Cerebellar cortex (tissue), 1 donor: ENCODE measurements at places on chromosomes 2 and 18.

DNA sequence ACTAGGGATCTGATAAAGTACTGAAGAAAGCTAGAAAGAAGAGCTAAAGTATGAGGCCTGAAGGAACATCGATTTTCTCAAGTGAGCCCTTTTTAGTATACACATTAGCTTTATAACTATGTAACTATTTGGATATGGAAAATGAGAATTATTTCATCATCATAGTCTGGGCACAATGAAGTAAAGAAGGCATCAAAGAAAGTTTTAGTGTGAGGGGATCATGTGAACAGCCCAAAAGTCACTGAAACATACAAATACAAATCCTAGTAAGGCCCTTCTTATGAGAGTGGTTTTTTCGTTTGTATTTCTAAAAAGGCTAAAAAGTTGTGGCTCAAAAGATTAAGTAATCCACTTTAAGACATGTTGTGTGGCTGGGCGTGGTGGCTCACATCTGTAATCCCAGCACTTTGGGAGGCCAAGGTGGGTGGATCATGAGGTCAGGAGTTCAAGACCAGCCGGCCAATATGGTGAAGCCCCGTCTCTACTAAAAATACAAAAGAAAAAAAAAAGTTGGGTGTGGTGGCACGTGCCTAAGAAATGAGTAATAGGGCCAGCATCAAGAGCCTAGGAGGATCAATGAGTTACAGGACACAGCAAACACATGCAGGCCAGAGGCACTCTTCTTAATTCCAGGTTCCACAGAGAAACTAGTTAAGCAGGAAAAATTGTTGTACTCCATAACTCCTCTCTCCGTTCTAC lies 61.9 kb downstream of the PUM2 start:
- DNase-seq, result no peak

DNA sequence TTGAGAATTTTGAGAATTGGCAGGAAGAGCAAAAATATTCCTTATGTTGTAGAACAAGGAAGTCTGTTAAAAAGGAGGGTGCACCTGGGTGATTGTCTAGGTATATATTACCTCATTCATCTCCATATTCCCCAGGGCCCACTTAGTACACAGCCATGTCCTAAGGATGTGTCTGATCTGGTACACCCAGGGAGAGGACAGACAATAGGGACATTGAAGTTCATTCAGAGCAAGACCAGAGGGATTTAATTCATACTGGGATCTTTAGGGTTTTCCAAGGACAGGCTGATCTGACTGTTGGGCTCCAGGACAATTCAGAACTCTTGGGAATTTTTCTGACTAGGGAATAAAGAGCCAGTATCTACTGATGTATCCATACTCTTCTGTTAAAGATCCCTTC lies 112.1 kb downstream of the PHLPP1 start:
- DNase-seq, result no peak

DNA sequence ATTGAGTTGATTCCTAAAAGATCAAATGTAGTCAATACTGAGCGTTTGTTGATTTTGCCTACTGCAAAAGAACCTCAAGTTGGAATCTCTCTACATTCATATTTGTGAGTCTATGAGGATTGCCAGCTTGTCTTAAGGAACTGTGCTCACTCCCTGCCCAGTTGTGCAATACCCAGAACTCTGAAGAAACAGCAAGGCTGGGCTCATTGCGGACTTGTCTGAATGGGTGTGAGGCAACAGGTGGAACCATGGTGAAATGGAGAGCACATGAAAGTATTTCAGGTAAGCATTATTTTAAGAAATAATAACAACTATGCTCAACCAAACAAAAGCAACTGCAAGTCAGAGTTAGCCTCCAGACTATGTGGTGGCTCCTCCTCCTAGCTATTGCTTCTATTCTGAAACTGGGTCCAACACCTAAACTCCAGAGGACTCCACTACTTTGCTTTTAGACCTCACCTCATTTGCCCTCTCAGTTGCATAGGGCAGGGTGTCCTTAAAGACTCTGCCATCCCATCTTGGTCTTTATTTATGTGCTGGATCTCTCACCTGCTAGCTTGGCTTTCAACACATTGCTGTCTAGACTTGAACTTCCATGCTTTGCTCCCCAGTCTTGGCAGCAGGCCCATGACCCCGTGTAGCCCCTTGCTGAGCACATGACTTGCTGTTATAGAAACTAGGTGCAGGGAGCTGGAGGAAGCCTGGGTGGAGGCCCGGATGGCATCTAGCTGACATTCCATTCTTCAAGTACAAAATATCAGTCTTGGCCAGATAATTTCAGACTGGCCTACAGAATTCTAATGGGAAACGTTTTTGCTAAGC lies 94.8 kb upstream of the ARL5A start:
- DNase-seq, result no peak

- peak; percentile 94 for DNase-seq
Measured at GRCh38 chr2:229980431-229981184, 58.3 kb downstream of the FBXO36 start.

GRCh38 chr2:50765146-50765545 lies 266.8 kb downstream of the NRXN1 start:
- DNase-seq, result no peak

- no peak for DNase-seq
Measured at GRCh38 chr2:129731907-129732629, 247.4 kb upstream of the RAB6C start.

DNA sequence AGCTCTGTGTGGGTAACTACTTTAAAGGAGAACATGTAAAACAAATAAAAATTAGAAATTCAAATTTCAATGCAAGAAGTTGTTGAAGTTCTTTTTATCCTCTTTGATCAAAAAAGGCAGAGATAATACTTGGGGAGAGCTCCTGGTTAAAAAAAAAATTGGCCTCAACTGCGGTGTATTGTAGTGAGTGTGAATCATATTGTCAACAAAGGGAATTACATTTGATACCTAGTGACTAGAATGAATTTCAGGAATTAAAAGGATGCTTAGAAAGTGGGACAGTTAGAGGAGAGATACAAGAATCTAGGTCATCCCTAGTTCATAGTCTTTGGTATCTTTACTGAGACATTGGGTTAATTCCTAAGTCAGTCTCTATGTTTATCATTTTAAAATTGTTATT lies 473.0 kb downstream of the CCDC85A start:
- DNase-seq, result no peak

DNA sequence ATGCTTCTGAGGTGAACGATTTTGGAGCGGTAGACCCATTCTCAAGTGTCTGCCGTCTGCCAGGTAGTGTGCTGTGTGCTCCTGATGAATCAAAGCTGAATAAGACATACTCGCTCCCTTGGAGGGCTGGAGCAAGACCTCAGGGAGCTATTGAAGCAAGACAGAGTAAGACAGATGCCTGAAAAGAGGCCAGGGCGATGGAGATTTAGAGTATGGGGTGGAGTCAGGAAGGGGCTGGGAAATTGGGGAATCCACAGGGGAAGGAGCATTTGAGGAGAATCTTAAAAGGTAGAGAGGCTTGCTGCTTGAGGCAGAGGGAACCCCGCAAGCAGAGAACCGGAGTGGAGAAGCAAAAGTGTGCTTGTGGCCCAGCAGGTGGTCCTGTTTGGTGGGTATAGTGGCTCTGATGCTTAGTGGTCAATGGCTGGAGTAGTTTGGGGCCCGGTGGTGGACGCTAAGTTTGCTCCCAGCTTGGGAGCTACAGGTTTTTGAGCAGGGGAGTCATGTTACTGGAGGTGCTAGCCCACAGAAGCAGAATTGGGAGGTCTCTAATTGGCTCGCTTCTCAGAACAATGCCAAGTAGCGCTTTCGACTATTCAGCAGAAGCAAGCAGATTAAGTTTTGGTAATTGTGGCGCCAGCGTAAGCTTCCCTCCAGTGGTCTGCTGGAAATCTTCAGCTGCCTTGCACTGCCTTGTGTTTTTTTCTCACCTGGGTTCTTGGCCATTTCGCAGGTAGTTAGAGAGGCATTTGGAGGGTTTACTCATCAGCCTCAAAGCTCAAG lies 2.0 kb downstream of the CNNM4 start:
- peak; percentile 55 for DNase-seq

DNA sequence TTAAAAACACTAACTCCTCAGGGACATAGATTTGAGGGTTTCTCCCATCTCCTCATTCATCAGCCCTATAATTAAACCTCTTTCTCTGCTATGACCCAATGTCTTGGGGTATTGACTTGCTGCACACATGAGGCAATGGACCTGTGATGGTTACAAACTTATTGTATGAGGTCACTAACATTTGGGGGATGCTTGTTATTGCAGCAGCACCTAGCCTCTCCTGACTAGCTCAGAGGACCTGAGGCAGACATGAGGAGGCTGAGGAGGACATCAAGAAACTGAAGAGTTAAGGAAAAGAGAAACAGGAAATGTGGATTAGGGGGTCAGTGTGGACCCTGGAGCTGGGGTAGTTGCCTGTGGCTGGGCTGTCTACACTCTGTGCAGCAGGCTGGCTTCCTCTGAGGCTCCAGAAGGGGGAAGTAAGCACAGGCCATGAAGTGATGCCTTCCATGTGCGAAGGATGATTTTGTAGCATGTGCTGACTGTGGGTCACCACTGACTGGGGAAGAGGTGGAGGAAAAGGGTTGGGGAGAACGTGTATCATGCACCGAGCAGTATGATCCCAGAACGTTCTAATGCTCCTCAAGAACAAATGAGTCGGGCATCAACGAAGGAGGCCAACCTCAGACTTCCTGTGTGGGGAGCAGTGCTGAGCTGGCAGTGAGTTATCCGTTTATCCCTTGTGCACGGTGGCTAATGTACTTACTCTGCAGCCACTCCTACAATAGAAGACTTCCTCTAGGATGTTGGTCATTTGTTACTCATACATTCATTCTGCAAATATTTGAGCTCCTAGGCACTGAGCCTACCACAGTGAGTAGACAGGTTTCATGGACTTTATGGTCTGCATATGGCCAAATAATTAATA lies 42.1 kb upstream of the RFX8 start:
- DNase-seq, result no peak

GRCh38 chr18:79250301-79250981 lies 145.3 kb upstream of the NFATC1 start:
- DNase-seq, result no peak

DNA sequence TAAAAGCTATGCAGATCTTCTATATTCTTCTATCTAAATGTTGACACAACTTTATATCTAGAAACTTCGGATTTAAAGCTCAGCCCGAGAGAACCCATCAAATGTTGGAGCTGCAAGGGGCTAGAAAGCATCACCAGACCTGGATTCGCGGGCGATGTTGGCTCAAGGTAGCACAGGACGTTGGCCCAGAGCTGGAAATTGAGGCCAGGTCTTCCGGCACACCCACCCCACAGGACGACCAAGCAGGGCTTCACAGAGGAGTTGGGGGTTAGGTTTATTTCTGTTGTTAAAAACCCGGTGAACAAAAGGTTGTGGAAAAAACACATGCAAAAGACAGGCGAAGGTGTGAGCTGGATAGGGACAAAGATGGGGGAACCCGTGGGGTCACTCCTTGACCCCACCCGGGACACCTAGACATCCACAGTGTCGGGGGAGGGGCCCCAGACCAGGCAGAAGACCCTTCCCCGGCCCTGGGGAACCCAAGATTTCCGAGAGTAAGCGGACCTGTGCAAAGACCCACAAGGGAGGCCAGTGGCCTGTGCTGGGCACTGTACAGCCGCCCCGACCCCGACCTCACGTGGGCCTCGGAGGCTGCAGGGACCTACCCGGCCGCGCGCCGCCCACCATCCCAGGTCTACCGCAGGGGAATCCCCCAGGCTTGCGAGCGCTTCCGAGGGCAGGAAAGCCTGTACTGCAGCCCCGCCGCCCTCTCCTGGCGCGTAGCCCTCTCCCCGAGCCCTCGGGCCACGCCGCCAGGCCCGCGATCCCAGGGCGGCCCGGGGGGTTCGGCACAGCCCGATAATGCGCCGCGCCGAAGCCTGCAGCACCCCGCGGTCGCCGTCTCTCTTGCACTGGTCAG lies 1.8 kb upstream of the AGBL5 start:
- DNase-seq, result peak; percentile 21

DNA sequence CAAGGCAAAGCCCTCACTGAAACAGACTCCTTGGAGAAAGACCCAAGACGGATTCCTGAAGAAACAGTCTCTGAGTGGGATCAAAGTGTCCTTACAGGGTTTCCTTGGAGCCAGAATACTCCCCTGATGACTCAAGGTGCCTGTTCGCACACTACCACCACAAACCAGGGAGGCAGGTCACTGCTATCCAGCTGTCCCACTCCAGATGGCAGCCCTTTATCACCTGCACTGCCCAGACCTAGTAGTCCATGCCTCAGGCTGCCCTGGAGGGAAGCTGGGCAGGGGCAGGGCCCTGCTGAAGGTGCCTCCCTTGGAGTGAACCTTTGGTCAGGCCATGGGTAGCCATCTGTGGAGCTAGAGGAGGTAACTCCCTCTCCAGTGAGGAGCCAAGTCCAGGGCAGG lies 34.1 kb downstream of the TRABD2A start:
- DNase-seq, result no peak

DNA sequence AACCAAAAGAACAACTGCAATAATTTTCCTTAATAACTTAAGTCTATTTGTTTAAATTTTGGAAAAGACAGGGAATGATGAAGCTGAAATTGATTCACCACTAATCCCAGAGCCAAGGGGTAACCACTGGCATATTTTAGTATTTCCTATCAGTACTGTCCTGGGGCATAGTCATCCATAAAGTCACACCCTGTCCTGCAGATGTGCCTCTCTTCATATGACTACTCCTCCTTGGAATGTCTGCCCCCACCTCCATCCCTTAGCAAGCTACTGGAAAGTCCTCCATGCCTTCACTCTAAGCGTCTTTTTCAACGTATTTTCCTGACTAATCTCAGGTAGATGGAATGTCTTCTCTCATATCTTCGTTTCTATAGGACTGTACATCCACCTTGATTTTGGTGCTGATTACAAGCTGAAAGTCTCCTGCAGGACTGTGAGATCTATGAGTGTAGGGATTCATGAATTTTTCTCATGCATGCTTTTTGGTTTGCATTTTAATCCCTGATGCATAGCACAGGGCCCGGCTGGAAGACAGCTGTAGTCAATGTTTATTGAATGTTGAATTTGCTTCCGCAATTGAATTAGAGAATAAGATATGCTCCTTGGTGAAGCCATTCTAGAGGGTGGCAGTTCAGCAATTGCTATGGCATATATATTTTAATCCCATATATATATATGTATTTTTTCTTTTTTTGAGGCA lies 85.6 kb downstream of the MOGAT1 start:
- DNase-seq, result no peak

- DNase-seq, result no peak
Measured at GRCh38 chr2:161123531-161124030, 36.6 kb upstream of the TANK start.

DNA sequence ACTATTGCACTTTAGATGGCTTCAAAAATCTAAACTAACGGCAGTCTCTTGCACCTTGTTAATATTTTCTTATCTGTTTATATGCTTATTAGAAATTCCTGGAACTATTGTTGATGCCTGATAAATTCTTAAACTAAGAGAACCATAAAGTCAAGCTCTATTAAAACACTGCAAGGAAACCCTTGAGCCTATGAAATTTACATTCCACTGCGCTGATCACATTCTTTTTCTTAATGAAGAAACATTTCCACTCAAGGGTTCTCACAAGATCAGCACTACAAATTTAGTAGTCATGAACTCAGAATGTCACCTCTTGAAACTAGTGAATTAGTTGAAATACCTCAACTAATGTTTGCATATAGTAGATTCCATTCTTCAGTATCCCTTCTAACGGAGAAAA lies 331.8 kb upstream of the SLC8A1 start:
- DNase-seq, result no peak

DNA sequence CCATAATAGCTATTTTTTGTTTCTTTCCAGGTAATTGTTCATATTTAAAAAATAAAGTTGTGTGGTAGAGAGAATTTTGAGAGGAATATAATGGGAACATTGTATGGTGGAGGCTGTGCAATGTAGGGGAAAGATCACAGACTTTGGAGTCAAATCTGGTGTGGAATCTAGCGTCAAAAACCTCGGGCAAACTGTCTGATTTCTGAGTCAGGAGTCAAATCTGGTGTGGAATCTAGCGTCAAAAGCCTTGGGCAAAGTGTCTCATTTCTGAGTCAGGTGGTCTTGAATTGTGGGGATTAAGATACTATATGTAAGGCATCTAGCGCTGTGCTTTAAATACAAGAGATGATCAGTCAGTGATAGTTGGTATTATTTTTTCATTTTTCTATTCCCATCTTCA lies 5.1 kb downstream of the PTPN4 start:
- no peak for DNase-seq
